ENCODE measurements at places on chromosomes 4 and X.

DNA sequence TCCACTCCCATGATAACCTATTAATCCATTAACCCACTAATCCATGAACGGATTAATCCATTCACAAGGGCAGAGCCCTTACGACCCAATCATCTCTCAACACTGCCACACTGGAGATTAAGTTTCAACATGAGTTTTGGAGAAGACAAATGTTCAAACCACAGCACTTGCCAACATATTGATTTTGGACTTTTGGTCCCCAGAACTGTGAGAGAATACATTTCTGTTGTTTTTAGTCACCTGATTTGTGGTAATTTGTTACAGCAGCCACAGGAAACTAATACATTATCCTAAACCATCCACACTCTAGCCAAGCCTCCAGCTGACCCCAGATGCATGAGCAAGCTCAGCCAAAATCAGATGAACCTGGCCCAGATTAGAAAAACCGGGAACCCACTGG, 22.4 kb downstream of the SEC24D start:
- DNase-seq, result no peak

DNA sequence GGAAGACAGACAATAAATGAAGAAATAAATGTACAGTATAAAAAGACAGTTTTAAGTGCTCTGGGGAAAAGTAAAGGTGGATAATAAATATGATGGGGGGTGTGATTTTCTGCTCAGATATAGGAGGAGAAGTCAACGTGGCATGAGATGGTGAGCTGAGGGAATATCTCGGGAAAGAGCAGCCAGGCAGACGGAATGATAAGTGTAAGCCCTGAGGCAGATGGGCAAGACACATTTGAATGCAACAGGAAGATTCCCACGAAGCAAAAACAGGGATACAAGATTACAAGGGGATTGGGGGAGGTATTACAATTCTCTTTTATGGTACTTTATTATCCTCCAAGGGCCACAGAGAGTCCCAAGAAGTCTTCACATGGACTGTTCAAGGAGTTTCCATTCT, 11.1 kb downstream of the ANXA3 start:
- no peak for DNase-seq

GRCh38 chr4:97577004-97577403, 566.3 kb downstream of the STPG2 start:
- no peak for DNase-seq

DNA sequence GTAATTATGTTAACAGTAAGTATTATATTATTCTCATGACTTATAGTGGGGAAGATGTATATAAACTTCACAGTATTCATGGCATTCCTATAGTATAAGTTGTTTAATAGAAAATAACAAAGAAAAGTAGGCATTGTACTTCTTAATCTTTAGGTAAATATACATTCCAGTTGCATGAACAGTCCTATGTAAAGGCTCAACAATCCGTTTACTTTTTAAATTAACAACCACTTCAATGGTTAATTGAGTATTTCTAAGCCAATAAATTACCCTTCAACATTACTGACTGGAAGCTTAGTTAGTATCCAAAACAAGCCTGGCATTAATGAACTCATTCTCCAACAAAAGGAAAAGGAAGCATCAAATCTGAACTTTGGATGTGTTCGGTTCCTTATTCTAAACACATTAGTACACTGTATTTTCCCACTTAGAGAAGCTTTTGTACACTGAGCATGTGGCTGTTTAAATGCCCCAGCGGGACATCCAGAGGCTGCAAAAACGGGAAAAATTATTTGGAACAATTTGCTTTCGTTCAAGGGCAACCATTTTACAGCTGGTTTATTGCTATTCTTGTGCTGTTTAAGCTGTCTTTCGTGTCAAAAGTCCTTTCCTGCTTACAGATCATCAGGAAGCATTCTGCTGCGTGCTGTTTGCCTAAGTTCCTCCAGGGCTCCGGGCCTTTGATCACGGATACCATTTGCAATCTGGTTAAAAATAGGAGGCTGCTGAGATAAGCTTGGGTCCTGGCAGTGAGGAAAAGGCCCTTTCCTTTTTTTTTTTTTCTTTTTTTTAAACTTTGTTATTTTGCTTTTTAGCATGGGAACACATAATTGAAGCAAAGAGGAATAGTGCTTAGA, 460.3 kb downstream of the SPRY1 start:
- DNase-seq, result no peak

All from HFF-Myc (cell line).